Activated CD8-positive, alpha-beta memory T cell treated with anti-CD3 and anti-CD28 coated beads, Interleukin-2, amount 10 ng/mL, durations not matched to agents 7 days and 5 days (primary cell): ENCODE measurements at places on chromosomes 1 and 21. TPM values are rescaled to one million over a fixed set of nuclear protein-coding genes. Genes with fewer than 3 reads are reported as not detected.

The LCE1C gene
- not detected for total RNA-seq

The DTL gene
- 86.2 TPM for total RNA-seq

The RC3H1 gene
- total RNA-seq: 38.0 TPM

The ERO1B gene
- total RNA-seq: 4.8 TPM

The RCSD1 gene
- 129 TPM for total RNA-seq

The PGM1 gene
- 32.8 TPM for total RNA-seq

The TEX35 gene
- total RNA-seq: not detected

The BCL2L15 gene
- 1.2 TPM for total RNA-seq

The BEND5 gene
- total RNA-seq: 1.9 TPM

The FCRL2 gene
- total RNA-seq: not detected

The HSPA6 gene
- total RNA-seq: 0.47 TPM

The TOR1AIP2 gene
- 50.1 TPM for total RNA-seq

The SERPINC1 gene
- not detected for total RNA-seq

The CD53 gene
- total RNA-seq: 403 TPM

The TCHHL1 gene
- total RNA-seq: not detected

The PKP1 gene
- not detected for total RNA-seq

The CFHR1 gene
- total RNA-seq: not detected

The DCST1 gene
- not detected for total RNA-seq

The SLC2A5 gene
- not detected for total RNA-seq

The COL6A1 gene
- 5.4 TPM for total RNA-seq
